Stimulated activated CD4-positive, alpha-beta T cell treated with anti-CD3 and anti-CD28 coated beads, Interleukin-1b, Interleukin-23, amount 100 ng/mL, for 1 hour (primary cell): ENCODE measurements at places on chromosomes 3 and 15.

- no peak for DNase-seq
These were observed 51.5 kb downstream of the SST start for GRCh38 chr3:187618722-187619121.

DNA sequence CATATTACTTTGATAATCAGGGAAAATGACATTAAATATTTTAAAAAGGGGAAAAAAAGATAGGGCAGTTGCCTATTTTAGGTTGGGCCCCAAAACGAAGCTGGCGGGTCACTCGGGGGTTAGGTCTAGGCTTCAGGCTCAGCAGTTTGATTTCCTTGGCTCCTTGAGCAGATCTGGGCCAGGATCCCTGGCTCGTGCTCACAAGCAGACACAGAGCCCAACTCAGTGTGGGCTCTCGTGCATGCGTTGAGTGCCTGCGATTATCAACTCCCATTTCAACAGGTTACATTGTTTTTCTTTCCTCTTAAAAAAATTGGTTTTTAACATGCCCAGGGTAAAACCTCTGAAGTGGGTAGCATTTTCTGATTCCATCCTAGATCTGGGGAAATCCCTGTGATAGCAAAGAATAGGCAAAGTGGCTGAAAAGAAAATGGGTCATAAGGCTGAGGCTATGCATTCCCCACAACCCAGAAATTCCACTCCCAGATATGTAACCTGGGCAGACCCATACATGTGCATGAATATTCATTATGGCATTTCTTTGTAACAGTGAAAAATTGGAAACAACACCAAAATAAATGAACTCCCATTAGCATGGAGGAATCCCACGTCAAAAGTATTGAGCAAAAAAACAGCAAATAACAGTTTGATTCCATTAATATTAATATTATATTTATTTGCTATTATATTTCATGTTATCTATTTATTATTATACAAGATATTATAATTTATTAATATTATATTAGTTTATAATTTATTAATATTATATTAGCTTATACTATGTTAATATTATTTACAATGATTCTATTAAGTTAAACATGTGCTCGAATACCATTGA, 27.8 kb downstream of the FAM43A start:
- no peak for DNase-seq

DNA sequence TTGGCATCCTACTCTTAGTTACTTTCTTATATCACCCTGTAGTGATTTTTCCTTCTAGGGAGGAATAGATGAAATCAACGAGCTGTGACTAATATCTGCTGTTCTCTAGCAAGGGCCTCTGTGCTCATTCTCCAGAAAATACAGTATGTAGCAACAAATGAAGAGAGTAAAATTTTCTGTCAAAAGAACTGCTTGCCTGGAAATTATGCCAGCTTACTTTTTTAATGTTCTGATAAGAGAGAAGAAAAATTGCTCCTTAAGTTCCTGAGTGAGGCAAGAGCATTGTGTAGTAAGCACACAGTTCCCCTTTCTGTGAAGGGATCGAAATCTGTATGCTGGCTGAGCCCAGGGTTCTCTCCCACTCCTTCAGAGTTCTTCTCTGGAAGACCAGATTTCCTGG, 51.4 kb upstream of the GK5 start:
- DNase-seq = no peak

DNA sequence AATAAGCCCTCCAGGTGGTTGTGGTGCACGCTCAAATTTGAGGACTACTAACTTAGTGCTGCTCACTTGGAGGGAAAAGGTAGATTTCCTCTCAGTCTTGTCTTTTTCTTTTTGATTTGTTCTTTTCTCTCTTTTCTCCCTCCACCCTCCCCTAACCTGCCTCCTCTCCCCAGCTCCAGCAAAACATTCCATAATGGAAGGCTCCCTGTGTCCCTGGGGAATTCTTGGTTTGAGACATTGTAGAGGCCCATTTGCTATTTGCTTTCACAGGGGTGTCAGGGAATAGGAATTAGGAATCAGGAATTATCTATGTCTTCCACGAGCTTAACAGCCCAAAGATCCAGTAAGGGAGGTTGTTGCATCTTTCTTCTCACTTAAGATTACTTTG, 136.8 kb upstream of the UMPS start:
- DNase-seq = no peak

DNA sequence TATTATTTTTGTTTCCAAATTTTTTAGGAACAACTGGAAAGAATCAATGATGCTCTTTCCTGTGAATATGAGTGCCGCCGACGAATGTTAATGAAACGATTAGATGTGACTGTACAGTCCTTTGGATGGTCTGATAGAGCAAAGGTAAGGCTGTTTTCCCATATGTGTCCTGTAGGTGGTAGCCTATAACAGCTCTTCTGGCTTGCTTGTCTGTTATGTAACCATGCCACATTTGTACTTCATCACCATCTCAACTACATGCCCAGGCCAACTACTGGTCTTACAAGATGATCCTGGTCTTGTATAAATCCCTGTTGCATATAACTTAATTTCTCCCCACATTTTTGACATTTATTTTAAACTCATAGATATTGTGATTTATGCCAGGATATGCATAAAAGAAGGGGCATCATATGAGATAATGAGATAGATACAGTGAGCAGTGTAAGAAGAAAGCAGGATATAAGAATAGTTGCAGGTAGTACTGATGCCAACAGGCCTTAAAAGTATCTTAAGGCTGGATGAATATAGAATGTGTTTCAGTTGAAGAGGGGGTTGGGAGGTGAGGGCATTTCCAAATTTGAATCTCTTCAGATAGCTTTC, 20.3 kb downstream of the FAM98B start:
- peak; percentile 13 for DNase-seq

- DNase-seq = no peak
These were observed 269.0 kb downstream of the ABHD5 start for GRCh38 chr3:43959498-43960447.

DNA sequence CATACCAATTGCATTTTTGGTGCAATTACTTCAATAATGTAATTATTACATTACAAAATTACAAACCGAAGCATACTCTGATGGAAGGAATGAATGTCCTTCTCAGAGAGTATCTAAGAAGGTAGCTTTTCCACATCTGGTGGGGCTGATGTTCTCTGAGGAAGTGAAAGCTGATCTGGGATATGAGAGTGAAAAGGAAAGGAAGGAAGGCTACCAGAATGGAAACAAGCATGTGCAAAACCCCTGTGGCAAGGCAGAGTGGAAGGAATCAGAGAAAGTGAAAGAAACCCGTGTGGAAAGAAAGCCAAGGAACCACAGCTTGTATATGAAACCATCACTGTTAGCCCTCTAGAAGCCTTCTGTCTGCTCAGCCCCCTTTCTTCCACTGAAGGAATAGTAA, 35.3 kb upstream of the GOLGA8A start:
- no peak for DNase-seq

GRCh38 chr15:88701561-88702095, 62.8 kb downstream of the ISG20 start:
- no peak for DNase-seq

DNA sequence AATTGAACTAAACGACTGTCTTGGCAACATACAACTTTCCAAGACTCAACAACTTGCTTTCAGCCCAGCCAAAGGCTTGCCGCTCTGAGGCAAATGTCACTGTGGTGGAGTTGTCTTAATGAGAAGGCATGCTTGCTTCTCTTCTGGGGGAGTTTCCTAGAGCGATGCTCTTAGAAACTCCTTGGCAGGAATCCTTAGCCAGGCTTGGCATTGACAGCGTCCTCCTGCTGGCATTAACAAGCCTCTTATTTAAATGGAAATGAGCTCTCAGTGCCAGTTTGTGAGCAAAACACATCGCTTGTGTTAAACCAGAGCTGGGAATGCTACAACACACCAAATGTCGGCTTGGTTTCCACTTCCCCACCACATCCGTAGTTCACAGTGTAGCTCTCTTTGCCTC, 265.5 kb upstream of the TPRG1 start:
- DNase-seq = no peak

GRCh38 chr3:189827108-189827507, 195.9 kb downstream of the TP63 start:
- DNase-seq = no peak

GRCh38 chr15:80106051-80106450, 46.6 kb downstream of the ZFAND6 start:
- DNase-seq = no peak

DNA sequence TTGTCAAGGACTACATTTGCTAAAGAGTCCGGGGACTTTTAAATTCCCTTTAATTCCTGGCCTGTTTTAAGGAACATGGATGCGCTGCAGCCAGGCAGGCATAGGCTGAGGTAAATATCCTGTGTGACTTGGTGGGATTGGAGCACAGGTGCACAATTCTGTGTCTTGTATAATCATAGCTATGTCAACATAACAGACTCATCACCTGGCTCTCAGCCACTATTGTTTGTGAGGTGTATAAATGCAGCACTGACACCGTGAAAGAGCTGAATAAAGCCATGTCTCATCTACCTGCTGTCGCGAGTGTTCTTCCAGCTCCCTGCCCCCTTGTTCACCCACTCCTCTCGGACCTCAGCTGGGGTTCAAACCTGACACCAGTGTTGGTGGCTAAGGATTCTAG, 109.7 kb downstream of the MFSD1 start:
- no peak for DNase-seq

GRCh38 chr3:44242721-44243120, 1.0 kb downstream of the TOPAZ1 start:
- no peak for DNase-seq

DNA sequence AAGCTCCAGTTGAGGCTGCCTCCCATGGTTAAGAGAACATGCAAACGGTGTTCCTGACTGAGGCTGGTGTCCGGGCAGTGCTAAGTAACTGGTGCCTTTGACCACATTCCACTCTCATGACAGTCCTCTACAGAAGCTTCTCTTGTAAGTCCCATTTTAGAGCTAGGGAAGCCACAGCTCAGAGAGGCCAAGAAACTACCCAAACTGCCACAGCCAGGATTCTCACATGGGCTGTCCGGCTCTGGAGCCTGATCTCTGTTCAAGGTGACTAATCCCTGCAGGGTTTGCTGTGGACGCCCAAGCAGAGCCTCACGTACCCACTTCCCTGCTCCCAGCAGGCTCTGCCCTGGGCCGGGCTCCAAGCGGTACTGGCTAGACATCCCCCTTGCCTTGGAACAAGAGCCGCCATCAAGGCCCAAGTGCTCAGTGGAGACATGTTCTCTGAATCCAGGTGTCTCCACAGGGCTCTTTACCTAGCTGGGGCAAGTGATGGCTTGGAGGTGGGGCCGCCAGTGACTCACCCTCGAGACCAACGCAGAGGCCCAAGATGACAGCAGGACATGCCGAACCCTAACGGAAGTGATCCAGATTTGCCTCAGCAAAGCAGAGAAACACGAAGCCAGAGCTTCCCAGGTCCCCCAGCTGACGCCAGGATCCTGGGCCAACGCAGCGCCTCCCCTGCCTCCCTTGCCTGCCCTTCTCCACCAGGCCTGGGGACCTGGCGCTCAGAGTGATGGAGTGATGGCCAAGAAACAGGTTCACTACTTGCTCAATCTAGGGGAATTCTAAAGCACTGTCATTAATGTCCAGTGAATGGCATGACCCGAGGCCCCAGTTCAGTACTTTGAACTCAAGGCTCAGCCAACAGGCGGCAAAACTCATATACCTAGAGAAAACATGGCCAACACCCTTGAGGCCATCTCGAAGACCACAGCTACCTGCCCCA, 24.4 kb downstream of the KLHL25 start:
- DNase-seq = no peak

DNA sequence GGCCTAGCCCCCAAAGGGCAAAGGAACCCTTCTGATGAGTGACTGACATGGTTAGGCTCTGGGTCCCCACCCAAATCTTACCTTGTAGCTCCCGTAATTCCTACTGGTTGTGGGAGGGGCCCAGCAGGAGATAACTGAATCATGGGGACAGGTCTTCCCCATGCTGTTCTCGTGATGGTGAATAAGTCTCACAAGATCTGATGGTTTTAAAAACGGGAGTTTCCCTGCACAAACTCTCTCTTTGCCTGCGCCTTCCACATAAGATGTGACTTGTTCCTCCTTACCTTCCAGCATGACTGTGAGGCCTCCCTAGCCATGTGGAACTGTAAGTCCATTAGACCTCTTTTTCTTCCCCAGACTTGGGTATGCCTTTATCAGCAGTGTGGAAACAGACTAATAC, 16.9 kb downstream of the TKT start:
- DNase-seq = no peak

DNA sequence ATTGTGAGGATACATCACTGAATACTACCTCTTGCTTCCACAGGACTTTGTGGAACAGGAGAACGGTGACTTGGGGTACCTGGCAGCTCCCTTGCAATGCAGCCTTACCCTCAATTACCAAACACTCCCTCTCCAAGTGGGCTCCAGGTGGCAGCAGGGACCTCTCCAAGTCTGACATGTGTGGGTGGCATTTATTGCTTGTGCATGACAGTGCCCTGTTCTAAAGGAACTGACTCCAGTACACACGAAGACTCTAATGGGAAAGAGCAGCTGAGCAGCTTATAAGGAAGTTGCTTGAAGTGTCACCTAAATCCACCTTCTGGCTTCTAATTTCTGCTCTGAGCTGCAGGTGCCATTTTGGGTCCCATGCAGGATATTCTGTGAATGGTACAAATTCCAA, 174.1 kb upstream of the SLCO3A1 start:
- no peak for DNase-seq

GRCh38 chr15:82894971-82895520, 57.5 kb downstream of the HOMER2 start:
- DNase-seq = no peak

- DNase-seq = no peak
These were observed 310.6 kb upstream of the PROK2 start for GRCh38 chr3:72095521-72095920.

DNA sequence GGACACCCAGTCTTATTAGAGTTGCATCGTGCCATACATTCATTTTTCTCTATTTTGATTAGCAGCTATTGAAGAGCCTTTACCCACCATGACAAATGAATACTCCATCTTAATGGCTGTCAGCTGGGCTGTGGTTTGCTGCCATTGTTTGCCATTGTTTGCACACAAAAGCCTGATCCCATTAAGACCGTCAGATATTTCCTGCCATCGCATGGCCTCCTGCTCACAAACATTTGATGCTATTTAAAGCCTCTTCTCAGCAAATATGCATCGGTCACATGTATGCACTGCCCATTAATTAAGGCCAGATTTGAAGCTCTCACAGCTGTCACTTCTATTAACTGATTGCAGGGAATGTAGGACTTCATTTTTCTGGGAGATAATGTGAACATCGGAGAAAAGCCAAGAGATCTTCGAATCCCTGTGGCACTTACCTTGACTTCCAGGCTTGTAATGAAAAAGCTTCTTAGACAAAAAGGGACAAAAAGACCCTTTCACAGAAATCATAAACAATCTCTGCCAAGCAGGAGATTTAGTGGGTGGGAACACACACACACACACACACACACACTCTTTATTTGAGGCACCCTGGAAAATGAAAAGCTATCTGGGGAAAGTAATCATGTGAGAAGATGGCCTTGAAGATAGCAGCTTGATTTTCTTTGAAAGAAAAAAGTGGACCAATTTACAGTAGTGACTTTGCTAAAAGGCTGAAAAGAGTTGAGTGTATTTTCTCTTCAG, 175.4 kb upstream of the NR2E3 start:
- DNase-seq = no peak
